ENCODE measurements at places on chromosomes 2 and 18.
A peak's percentile ranks its signal among the peaks of the same experiment; 100 is the strongest.

GRCh38 chr2:70656421-70657010 lies 102.9 kb upstream of the TGFA start:
- DNase-seq: no peak

DNA sequence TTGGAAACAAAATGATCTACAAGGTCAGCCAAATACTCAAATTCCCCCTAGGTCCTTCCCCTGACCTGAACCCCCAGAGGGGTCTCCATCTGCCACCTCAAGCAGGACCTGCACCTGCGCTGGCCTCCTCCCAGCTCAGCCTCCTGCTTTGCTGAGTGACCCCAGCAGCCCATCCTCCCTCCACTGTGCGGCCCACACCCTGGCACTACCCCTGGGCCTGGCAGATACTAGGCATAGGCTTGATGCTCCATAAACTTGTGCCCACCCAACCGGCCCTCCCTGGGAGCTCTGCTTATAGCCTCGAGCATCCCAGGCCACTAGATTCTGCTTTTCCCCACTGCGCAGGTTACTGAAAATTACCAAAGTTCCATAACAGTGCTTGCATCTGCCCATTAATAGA lies 156.2 kb downstream of the HDAC4 start:
- DNase-seq: no peak

- peak; percentile 60 for DNase-seq
Measured at GRCh38 chr2:175207741-175208438, 26.4 kb upstream of the ATP5MC3 start.

DNA sequence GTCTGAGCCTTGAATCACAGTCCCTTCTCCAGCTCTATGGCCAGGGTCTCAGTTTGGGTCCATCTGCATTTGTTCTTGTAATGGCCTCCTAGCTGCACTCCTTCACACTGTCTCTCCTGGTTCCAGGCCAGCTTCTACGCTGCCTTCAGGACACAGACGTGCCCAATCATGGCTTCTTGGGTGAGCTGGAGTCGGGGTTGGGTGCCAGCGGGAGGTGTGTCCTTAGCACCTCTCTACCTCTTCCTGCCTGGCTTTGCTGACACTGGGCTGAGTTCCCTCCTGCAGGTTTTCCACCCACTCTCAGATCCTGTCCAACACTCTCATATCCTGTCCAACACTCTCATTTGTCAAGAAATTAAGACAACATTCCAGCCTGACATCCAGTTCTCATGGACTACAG lies 9.6 kb downstream of the TRPM8 start:
- DNase-seq: no peak

DNA sequence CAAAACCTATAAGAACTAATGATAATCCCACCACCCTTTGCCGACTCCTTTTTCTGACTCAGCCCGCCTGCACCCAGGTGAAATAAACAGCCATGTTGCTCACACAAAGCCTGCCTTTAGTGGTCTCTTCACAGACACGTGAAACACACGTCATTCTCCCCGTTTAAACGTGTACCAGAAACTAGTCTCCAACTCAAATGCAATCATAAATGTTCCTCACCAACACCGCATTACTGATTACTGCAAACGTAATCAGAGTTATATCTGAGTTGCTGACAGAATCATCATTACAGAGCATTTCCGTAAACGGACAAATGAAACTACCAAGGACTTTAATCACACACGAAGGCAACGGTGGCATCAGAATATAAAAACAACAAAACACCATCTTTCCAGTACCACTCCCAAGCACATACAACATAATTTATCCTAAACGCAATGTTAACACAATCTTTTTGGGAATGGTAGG lies 1.9 kb downstream of the CLK1 start:
- DNase-seq: peak; percentile 78

DNA sequence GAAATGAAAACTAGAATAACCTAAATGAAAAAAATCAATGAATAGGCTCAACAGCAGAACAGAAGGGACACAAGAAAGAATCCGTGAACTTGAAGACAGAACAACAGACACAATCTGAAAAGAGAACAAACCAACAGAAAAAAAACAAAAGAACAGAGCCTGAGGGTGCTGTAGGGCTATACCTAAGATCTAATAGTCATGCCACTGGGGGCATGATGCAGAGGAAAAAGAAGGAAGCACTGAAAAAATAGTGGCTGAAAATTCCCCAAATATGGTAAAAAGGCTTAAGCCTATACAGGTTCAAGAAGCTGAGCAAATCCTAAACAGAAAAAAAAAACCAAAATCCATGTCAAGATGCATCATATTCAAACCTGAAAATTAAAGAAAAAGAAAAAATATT lies 50.3 kb downstream of the KANSL3 start:
- DNase-seq: no peak

Data from fibroblast of lung (primary cell).